Stimulated activated CD4-positive, alpha-beta T cell treated with anti-CD3 and anti-CD28 coated beads, TNF-alpha, amount 100 ng/mL, for 4 hours (primary cell): ENCODE measurements at places on chromosomes 3 and 15.

- no peak for DNase-seq
These were observed 49.1 kb downstream of the DNASE1L3 start for GRCh38 chr3:58161435-58162398.

DNA sequence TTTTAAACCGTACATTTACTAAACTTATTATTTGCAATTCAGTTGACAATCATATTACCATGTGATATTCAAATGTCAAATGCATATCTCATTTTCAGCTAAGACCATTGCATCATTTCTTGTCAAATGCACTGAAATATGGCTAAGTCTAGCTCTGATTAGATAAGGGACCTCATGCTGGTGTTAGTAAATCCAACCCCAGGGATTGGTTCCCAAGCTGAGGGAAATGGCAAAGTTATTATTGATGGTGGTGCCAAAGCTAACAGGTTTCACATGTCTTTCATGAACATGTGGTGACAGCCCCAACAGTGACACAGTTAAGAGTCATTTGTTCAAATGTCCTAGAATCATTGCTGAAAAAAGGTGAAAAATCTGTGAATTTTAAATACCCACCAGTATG lies 641.1 kb downstream of the MECOM start:
- no peak for DNase-seq

DNA sequence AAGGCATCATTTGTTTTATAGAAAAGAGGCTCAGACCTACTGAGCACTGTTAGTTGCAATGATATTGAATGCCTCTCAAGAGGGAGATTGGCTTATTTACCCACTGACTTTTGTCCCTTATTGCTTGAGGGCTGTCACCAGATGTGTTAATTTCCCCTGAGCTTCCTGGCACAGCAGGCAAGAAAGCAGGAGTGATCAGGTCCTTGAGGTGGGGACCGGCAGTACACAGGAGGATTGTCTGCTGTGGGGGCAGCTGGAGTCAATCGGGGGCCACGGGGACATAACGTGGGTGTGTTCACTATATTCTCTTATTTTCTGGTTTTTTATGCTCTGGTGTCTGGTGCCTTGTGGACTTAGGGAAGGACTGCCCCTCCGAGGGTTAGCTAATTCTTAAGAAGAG lies 44.6 kb downstream of the GASK1A start:
- DNase-seq, result no peak

DNA sequence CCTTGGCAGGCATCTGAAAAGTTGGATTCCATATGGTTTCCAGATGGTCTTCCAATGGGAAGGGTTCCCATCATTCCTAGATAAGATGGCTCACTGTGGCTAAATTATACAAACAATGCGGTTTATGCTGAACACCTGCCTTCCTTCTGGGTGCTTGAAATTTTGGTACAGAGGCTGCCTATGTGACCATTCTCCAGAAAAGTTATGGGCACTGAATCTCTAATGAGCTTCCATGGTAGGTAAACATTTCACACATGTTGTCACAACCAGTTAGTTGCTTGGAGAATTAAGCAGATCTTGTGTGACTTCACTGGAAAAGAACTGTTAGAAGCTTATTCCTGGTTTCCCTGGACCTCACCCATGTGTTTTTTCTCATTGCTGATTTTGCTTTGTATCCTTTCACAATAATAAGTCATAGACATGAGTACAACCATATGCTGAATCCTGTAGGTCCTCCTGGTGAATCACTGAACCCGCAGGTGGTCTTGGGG lies 30.1 kb downstream of the PLOD2 start:
- DNase-seq, result no peak

DNA sequence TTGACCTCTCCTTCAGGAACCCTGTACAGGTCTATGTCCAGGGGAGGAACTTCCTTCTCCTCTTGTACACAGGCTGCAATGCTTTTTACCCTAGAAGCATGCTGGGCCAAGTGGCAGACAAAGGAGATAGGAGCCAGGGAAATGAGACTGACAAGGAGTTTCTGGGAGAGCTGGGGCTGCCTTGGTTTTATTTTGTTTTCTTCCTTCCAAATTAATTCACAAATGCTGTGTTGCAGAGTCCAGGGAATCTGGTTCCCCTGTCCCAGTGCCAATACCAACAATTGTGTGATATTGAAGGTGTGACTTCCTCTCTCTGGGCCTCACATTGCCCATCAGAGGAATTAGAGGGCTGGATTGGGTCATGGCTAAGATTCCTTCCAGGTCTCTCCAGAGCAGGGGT lies 224.8 kb upstream of the PPP2R3A start:
- no peak for DNase-seq

GRCh38 chr3:126083511-126083912 lies 412 bp downstream of the SLC41A3 start:
- no peak for DNase-seq

DNA sequence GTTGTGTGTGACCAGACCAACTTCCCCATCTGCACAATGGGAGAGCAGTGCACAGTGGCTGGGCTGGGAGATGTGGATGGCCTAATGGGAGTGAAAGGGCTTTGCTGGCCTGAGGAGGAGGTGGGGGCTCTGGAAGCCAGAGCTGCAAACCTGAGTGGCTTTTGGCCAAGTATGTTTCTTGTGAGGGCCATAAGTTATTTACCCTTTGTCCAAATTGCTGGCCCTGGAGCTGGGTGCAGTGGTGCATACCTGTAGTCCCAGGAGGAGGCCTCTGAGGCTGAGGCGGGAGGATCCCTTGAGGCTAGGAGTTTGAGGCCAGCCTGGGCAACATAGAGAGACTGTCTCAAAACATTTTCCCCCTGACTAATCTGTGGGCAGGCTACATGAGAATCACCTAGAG lies 129.1 kb downstream of the WNT7A start:
- no peak for DNase-seq

GRCh38 chr3:28544236-28544635 lies 195.6 kb upstream of the AZI2 start:
- no peak for DNase-seq

- no peak for DNase-seq
These were observed 104.7 kb downstream of the HMG20A start for GRCh38 chr15:77525400-77525811.

GRCh38 chr3:57086201-57086600 lies 25.7 kb downstream of the SPATA12 start:
- no peak for DNase-seq

GRCh38 chr3:121690777-121691405 lies 30.2 kb upstream of the HCLS1 start:
- no peak for DNase-seq

DNA sequence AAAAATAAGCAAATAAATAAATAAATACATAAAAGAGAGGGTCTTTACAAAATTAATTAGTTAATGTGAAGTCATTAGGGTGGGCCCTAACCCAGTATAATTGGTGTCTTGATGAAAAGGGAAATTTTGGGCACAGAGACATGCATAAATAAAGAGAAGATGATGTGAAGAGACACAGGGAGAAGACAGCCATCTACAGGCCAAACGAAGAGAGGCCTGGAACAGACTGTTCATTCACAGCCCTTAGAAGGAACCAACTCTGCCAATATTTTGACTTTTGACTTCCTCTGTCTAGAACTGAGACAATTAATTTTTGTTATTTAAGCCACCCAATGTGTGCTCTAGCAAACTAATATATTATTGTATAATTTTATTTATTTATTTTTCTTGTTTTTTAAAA lies 29.6 kb upstream of the SELENOK start:
- no peak for DNase-seq

GRCh38 chr3:15536856-15537255 lies 15.3 kb upstream of the COLQ start:
- no peak for DNase-seq

GRCh38 chr3:166986000-166986399 lies 394.1 kb downstream of the ZBBX start:
- DNase-seq, result no peak

DNA sequence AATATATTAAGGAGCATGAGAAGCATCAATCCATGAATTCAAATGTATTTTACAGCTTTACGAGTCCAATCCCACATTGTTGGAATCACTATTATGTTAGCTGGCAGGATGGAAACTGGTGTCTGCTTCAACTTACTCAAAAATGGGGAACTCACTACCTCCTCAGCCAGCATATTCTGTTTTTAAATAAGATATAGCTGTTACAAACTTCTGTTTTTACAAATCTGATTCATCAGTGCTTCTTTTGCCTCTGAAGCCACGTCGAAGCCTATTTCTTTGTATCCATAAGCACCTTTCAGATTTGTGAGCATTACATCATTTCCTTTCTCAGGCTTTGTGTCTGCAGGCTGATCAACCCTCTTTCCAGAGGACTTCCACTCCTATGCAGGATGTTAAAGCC lies 105.9 kb downstream of the TPRG1 start:
- DNase-seq, result no peak

DNA sequence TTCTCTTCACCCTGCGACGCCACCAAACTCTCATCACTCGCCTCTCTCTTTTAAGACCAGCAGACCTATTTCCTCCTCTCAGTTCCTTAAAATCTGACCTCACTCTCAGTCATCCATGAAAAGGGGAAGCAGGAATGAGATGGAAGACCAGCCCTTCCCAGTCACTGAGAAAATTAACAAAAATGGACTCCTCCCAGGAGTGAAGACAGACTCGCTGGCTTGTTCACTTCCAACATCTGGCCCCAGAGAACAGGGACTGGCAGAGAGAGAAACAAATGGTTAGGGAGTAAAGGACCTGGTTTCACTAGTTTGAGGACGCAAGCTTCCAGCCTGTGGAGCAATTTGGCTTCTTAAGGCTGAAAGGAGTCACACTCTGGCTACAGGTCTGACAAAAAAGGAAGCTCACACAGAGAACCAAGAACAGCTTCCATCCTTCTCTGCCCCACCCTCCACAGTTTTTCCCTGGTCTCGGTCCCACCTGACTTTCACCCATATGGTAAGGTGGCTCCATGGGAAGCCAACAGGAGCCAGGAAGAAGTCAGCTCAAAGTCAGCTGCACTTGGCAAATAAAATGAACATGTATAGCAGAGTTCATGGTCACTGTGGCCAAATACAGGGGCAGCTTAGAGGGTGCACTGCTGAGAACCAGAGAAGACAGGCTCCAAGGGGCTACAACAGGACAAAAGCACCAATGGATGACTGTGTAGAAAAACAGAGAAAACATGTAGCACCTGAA lies 57.2 kb downstream of the ITGB5 start:
- DNase-seq, result no peak

- DNase-seq, result no peak
These were observed 123.4 kb upstream of the ICE2 start for GRCh38 chr15:60602323-60602722.

DNA sequence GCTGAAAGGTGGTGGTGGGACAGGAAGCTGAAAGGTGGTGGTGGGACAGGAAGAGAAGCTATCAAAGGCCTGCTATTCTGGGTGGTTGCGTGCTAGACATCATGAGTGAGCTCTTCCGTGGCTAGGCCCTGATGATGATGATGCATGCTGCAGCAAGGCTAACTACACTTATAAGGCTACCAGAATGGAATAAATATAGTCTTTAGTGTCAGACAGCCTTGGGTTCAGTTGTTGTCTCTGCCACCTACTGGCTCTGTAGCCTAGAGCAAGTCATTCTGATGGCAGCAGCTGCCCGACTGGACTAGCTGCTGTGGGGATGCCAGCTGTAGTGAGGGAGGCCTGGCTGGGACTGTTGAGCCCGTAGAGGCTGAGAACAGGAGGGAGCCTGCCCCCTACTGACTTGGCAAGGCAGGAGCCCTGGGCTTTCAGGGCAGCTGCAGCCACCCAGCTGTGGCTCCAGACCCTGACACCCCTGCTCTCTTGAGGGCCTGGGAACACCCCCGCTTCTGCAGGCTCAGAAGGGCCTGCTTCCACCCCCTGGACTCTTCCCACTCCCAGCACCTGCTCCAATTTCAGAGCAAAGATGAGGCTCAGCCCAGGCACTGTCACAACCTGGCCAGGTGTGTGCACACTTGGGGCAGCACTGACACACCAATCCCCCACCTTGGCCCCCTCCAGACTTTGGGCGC lies 21.4 kb upstream of the ZBED2 start:
- DNase-seq, result peak; percentile 52

DNA sequence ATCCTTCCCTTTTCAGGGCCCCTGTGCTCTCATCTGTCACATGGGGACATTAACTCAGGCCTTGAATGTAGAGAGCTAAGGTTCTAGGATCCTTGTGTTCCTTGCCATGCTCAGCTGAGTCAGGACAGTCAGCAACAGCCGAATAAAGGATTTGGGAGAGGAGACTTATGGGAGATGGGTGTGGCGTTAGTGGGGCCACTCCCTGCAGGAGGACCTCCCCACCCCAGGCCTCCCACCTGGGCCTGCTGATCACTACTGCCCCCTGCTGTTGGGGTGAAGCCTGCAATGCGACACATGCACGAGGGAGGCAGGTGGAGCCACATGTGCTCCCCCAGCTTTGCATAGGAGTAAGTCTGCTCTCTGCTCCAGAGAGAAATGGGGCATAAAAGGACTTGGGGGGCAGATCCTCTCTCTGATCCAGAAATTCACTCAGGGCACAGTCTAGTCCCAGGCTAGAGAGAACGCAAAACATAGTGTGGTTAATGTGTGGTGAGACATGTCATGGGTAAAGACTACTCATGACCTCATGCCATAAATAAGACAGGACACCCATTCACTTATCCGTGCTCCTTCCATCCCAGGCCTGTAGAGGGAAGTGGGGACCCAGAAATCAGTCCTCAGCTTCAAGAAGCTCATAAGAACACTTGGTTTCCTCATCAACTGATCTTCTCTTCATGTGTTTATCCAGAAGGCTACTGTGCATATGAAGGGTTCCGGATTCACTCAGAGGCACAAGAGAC lies 19.4 kb downstream of the RBP1 start:
- no peak for DNase-seq

DNA sequence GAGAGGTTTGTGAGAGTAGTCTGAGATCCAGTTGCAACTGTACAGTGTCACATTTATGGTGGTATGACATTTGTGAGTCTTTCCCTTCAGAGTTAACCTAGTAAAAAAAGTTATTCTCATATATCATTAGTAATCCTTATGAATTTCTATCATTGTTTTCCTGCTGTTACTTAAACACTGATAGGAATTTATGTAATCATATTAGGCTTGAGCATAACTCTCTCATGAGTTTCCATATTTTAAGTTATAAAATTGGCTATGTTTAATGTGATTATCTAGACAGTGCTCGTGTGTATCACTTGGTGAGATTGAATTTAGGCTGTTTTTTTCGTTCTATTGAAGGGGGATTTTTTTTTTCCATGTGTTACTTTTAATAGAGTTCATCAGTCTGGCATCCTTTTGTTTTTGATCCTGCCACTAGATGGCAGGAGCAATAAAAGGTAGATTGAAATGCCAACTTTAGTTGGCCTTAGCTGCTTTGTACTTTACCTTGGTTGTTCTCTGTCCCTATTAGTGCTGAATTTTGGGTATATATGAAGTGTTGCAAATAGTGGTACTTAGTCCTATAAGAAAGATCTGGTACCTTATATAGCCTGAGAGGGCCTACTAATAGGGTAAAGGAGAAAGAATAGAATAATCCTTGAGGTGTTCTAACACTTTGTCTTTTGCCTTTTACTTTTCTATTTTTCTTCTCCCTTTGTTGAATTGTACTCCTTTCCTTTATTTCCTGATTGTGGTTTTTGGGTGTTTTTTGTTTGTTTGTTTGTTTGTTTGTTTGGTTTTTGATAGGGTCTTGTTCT lies 17.9 kb downstream of the STT3B start:
- no peak for DNase-seq

DNA sequence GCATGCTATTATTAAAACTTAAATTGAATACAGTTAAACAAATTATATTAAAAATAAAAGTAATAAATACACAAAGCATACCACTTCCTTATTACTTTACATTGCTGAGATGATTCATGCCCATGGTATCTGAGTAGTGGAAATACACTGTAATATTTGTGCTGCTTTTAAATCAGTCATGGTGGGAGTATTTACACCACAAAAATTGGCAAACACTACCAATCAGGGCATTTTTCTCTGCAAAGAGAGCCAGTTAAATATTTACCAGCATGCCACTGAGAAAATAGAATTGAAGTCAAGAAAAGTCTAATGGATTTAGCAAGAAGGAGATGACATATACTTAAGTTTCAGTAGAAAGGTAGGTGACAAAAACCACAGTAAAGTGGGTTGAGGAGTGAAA lies 19.6 kb downstream of the PPARG start:
- no peak for DNase-seq
